ENCODE measurements at places on chromosomes 13 and 19.

GRCh38 chr13:48344264-48344663, 40.7 kb downstream of the RB1 start:
- no peak for DNase-seq

DNA sequence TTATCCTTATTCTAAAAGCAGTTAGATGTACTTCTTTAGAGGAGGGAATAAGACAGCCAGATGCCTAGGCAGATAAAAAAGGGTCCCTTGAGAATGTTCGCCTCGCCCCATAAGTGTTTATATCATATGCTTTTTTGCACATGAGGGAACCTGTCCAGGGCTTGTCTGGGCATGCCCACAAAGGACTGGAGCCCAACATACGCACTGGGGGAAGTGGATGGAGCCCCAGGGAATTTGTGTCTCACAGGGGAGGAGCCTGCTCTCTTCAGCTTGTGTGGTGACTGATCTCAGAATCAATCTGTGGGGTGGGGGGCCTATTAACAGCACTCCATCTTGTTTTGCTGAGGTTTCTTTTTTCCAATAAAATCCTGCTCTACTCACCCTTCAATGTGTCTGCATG, 22.6 kb downstream of the MED4 start:
- DNase-seq: no peak

GRCh38 chr13:21590231-21590630, 13.7 kb downstream of the MICU2 start:
- no peak for DNase-seq

DNA sequence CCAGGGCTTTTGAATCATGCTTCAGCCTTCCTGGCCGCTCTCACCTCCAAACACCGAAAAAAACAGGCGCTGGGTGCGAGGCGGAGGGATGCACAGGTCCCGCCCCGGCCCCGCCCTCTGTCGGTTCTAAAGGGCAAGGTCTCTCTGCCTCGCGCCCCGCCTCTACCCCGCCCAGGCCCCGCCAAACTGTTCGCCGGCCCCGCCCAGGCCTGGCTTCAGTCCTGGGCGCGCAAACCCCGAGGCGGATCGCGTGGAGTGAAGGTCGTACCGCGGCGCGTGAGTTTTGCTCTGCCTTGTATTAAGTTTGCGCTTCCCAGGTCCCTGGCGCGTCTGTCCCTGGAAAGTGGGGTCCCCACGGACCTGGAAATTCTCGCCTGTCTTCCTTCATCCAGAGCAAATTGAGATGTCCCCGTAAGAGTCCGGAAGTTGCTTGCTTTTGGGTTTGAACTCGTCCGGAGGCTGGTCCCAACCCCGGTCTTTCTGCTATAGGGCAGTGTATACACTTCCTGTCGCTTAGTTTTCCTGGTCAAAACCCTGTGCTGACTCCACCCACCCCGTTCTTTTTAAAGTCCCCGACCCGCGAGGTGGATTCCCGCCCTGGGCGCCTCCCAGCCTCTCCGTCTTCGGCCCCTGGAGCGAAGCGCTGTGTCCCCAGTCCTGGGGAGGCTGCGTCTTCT, 8.4 kb downstream of the ZNF808 start:
- DNase-seq: peak; percentile 23

DNA sequence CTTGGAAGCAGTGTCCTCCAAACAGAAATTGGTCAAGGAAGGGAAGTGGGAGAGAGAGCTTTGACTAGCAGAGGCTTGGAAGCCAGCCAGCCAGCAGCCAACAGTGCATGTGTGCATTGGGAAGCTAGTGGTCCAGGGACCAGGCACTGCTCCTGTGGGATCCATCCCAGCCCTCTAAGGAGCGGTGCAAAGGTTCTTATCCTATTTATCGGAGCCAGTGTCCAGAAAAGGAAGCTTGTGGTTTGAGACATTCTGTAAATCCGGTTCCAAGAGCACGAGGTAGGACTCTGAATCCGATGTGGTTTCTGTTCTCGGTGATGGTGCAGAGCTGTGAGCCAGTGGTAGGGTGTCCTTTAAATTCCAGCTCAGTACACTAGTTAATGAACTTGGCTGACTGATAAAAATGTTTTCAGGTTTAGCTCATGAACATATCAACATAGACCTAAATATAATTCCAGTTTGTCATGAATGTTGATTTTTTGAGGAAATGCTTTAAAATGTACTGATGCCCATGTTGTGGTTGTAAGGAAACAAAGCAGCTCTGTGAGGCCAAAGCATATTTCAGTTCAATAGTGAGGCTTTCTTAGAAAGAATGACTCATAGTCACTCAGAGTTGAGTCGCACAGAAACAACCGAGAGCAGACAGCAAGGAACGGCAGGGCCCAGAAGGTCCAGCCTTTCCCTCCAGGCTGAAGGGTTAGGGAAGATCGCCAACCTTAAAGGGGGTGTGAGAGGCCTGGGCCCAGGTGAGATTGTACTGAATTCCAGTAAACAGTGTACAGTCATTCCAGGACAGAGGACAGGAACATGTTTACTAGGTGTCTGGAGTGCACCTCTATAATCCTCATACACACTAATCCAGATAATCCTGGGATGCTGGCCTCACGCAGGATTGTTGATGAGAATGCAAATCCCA, 21.5 kb upstream of the GARRE1 start:
- DNase-seq: peak; percentile 74

DNA sequence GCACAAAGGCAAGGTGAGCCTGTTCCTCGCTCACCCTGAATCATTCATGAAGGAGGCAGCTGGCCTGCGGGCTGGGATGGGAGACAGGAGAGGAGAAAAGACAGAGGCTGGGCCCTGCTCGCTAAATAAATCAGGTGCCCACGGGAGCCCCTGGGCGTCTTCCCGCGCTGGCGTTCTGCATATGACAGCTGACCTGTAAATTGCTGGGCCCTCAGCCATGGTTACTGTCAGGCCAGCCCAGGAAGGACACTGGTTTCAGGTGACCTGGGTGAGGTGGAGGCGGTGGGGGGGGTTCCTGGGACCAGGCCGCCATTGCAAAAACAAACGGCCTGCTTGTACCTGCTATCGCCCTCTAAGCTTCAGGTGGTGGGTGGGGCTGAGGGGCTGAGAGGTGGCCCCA, 3.4 kb upstream of the PTBP1 start:
- no peak for DNase-seq

DNA sequence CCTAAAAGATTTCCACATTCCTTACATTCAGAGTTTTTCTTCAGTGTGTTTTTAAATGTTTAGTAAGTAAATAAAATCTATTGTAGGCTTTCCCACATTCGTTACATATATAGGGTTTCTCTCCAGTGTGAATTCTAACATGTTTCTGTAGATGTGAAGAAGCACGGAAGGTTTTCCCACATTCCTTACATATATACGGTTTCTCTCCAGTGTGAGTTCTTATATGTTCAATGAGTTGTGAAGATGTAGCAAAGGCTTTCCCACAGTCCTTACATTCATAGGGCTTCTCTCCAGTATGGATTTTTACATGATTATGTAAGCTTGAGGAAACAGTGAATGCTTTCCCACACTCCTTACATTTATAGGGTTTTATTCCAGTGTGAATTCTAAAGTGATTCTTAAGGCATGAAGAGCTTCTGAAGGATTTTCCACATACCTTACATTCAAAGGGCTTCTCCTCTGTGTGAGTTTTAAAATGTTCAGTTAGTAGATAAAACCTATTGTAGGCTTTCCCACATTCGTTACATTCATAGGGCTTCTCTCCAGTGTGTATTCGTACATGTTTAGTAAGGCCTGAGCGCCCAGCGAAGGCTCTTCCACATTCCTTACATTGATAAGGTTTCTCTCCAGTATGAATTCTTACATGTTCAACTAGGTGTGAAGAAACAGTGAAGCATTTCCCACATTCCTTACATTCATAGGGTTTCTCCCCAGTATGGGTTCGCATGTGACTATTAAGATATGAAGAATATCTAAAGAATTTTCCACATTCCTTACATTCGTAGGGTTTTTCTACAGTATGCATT, 18.2 kb downstream of the ZNF121 start:
- DNase-seq: no peak

GRCh38 chr13:99297331-99297730, 9.9 kb downstream of the GPR183 start:
- no peak for DNase-seq

DNA sequence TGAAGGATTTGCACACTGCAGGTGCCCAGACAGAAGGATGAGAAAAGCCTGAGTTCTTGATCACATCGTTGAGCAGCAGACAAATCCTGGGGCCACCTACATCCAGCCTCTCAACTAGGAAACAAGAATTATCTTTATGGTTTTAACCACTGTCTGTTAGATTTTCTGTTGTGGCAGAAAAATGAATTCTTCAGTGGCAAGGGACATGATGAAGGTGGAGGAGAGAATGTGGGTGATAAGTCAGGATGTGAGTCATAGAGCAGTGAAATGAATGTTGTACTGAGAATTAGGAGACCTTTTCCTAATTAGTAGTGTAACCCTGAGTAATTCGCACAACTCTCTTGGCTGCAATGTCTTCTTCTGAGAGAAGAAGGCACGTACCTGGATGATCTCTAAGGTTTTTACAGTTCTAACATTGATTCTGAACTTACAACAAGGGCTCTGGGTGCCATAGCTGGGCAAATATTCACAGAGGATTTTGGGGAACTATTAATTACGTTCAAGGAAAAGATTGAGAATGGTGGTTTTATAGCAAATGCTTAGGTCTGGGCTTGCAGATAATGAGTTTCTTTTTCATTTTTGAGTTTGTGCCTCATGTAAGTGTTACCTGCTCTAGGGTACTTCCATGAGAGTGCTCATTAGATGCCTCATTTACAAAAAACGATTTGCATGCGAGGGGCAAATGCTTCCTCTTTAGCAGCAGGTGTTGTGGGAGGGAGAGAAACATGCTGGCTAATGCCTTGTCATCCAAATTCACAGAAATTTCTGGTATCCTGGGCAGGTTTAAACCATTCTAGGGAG, 111.0 kb upstream of the KL start:
- no peak for DNase-seq

- DNase-seq: no peak
Observed at GRCh38 chr19:40811478-40812341, 12.7 kb downstream of the EGLN2 start.

DNA sequence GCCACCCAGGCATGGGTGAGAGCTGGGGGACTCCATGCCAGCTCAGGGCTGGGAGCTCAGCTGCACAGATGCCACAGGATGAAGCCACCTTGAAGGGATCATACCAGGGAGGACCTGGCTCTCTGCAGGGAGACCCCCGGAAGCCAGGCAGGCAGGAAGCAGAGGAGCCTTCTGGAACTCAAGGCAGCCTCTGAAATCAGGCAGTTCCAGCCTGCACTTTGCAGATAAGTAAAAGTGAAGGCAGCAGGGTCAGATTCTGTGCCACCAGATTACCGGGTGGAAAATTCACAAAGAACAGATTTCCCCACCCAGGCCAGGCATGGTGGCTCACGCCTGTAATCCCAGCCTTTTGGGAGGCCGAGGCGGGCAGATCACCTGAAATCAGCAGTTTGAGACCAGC, 2.5 kb downstream of the TMEM259 start:
- no peak for DNase-seq

DNA sequence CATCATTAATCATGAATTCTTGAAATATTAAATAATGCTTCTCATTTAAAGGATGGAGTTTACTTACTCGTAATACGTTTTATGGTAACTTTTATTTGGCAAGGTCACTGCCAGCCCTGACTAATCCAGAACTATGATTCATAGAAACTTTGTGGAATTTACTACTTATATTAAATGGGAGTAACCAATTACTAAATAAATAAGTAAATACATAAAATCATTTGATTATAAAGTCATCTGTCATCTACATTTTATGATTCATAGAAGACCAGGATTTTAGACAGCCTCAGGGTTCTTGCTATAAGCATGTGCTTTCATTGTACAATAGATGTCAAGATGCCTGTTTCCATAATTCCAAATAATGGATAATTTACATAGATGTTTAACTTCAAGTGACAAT, 611.1 kb downstream of the TBC1D4 start:
- no peak for DNase-seq

DNA sequence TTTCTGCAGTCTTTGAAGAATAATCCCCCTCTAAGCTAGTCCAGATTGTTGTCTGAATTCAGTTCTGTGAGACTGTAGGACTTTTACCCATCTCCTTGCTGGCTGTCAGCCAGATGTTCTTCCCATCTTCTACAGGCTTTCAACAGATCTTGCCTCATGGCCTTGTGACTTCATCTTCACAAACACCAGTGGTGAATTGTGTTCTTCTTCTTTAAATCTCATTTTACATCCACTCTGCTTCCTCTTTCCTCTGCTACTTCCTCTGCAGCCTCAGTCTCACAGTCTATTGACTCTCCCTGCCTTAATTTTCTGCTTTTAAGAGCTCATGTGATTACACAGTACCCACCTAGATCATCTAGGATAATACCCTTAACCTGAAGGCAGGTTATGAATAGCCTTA, 859.0 kb upstream of the SLITRK1 start:
- no peak for DNase-seq

DNA sequence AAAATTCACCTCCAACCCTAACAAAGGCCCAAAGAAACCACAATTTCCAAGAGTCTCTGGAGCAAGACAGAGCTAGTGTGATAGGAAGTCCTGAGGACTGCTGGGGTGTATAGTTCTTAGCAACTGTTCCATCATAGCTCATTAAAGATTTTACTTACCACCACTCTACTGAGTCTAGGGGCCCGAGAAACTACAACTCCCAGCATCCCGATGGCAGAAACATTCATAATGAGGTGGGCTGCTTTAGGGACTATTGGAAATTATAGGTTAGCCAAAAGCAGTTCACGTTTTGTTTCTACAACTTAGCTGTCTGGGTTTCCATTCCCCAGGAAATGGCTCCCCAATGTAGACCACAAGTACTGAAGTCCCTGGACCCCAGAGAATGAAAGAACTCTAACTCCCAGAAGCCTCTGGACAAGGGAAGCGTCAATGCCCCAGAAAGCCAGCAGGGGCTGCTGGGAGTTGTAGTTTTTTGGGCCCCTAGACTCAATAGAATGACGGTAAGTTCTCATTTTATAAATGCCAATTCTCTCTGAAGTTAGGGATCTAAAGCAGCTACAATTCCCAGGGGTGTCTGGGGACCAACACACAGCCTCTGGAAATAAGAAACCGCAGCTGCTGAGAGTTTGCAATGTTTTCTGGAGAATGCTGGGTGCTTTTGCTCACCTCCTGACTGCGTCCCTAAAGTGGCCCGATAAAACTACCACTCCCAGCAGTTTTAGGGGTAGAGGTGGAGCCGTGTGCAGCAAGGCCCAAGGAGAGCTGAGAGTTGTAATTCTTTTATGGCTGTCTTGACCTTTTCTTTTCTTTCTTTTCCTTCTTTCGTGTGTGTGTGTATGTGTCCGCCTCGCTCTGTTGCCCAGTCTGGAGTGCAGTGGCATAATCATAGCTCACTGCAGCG, 11.1 kb downstream of the FTL start:
- no peak for DNase-seq

- no peak for DNase-seq
Observed at GRCh38 chr19:56309511-56310185, 5.0 kb downstream of the ZSCAN5A start.

- no peak for DNase-seq
Observed at GRCh38 chr19:38319421-38320258, at the start of gene KCNK6. Gene KCNK6 (plus strand): TSS chr19:38319845. CDS start chr19:38319951, 106 bp downstream.

DNA sequence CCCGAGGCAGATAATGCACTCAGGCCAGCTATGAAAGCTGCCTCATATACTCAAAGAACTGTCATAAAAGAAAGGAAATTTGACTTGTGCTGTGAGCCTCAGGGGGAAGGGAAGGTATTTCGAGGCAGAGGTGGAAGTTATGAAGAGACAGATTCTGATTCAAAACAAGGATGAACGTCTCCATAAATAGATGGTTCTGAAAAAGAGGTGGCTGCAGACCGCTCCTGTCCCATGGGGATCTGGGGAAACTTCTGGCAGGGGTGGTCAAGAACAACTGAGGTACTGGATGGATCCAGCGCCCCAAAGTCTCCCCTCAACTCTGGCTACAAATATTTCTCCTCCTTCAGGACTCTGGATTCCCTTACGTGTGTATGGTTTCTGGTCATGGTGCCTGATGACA, 168.1 kb upstream of the IRS2 start:
- DNase-seq: no peak

- DNase-seq: no peak
Observed at GRCh38 chr13:36814465-36814864, 4.6 kb upstream of the RFXAP start.
